BE2C (cell line): ENCODE measurements at places on chromosomes 3 and 15.

DNA sequence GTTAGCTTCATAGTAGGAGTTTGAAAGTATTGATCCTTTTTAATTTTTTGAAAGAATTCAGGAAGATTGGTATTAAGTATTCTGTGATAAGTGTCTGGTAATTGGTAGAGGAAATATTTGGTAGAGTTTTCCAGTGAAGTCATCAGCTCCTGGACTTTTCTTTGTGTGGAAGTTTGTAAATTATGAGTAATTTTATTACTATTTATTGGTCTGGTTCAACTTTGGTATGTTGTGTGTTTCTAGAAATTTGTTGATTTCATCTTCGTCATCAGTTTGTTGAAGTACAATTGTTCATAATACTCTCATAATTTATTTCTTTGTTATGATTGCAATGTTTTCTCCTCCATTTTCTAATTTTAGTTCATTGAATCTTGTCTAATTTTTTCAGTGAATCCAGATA, 832.0 kb downstream of the OTOL1 start:
- DNase-seq = no peak

DNA sequence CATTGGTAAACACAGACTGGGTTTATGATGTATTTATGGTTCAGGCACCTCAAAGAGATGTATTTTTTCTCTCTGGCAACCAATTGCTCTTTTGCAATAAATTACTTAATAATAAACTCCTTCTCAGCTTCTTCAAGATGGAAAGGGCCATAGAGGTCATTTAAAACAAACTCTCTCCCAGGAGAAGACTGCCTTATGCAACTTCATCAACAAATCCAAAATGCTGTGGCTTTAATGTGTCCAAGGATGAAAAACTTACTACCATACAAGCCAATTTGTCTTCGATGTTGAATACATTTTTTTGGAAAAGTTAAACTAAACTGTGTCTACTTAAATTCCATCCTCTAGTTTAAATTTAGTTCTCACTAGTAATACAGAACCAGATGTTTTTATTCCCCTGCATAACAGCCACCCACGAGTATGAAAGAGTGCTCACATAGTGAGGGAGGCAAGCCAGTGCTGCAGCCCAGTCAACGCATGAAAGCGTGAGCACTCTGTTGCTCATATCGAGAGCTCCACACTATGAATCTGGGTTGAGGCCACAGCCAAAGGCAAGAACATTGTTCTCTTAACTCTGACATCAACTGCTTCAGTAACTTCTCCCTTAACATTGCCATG, 761.3 kb upstream of the GRM7 start:
- DNase-seq = no peak

- no peak for DNase-seq
These were observed 84.2 kb upstream of the SLC25A26 start for GRCh38 chr3:66136597-66136996.

DNA sequence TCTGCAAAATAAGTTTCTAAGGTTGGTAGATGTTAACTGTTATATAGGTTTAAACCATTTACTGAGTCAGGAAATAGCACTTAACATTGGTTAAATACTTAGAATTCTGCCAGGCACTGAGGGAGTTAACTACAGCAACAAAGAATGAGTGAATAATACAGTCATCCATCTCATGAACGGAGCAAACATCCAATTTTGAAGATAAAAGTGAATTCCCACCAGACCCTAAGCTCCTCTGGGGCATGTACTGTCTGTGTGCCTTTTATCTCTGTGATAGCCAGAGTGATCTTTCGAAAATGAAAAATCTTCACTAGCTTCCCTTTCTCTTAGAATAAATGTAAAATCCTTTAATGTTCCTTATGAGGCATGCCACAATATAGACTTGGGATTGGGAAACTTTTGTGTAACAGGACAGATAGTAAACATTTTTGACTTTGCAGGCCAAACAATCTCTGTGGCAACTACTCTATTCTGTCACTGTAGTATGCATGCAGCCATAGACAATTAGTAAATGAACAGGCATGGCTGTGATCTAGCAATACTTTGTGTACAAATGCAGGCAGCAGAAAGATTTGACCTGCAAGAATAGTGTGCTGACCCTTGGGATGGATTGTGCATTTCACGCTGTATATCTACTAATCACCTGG, 294.5 kb upstream of the LMCD1 start:
- no peak for DNase-seq

DNA sequence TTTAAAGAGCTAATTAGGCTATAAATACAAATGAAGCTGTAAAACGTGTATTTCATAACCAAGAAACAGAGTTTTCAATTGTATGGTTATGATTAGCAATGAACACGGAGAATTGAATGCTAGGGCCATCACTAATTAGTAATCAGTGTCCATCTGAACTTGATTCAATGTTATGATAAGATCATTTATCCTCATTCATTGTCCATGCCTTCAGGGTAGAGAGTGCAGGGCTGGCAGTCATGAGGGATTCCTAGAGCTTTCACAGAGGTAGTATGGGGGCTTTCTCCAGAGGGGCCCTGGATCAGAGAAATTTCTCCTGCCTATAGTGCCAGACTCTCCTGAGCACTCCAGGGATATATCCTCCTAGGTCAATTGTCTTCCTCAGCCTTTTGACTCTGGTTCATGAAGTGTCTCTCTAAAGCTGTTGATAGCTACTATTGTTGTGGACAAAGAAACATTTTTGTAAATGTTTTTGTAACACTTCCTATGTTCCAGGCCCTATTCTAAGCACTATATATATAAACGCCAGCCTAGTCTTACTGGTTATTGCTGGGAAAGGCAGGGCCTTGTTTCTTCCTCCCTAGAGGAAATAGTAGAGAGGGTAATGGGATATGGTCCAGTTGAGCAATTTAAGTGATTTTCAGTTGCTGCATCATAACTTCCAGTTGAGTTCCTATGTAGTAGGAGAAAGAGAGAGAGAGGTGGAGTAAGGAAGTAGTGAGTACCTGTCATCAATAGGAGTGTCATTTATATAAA, 249.0 kb downstream of the NFKBIZ start:
- DNase-seq = no peak
